ENCODE measurements at places on chromosomes 7 and 10. TPM values are rescaled to one million over a fixed set of nuclear protein-coding genes. Genes with fewer than 3 reads are reported as not detected.

- DNase-seq: no peak
These were observed 33.5 kb upstream of the SFRP5 start for GRCh38 chr10:97805096-97805884.

DNA sequence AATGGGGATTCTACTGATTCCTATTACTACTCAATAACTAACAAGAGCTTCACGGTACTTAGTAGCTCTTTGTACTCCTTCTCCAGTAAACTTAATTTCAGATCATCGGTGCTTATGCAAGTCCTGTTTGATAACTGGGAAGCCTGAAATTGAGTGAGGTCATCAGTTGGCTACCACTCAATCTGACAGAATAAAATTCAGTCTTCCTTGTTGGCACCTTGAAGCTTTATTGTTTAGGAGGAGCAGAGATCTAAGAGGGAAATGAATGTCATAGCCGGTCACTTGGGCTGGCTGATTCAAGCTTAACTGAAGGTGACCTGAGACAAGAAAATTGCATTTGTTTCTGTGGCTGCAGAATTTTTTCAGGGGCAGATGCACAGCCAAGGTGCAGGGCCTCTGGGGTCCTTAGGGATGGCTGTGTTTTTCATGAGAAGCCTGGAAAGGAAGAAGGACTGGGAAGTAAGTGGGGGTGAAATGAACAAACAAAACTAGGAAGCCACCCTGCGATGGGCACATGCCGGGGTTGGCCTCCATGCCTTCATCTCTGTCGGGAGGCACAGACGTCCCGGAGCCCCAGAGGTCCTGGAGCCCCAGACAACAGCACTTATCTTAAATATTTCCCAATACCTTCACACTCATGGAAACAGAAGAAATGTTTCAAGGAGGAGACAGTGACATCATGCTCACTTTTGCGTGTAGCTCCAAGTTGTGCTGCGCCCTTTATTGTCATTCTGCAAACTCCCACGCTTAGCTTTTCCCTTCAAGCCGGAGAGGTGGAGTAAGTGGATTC, 85.0 kb upstream of the KIF5B start:
- DNase-seq: no peak

DNA sequence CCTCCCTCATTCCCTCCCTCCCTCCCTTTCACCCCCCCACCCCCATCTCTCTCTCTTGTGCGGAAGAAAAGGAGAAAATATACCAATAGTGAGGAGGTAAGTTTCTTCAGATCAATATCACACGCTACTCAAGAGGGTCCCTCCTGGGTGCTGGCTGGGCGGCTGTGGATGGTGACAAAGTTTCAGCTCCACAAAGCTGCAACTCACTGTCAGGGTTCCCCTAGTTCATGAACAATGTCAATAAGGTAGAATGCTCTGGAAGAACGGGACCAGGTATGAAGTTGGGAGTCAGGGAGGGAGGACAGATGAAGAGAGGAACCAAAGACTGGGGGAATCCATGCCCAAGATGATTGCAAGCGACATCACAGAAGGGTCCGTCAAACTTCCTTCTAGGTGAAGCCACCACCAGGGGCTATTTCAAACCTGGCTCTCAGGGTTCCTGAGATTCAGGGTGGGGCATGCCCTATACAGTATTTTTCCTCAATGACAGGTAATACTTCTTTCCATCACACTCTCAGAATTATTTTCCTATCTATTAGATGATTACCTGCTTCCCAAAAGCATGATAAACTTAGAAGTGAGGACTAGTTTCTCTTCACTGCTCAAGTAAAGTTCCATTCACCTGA, 1.4 kb upstream of the PDE1C start:
- DNase-seq: no peak

The DEPP1 gene
- 0.31 TPM for total RNA-seq

The ANKRD61 gene
- total RNA-seq: not detected

All from natural killer cell treated with Interleukin-12 subunit alpha and Interleukin-12 subunit beta and Interleukin-15 and Interleukin-18, amount 100 ng/mL, for 72 hours (primary cell).